ENCODE measurements at places on chromosomes 6 and 20.

- no peak for DNase-seq
Measured at GRCh38 chr6:2970753-2971419, 481 bp downstream of the SERPINB6 start.

- DNase-seq, result no peak
Measured at GRCh38 chr6:147564556-147564955, 56.1 kb downstream of the SAMD5 start.

DNA sequence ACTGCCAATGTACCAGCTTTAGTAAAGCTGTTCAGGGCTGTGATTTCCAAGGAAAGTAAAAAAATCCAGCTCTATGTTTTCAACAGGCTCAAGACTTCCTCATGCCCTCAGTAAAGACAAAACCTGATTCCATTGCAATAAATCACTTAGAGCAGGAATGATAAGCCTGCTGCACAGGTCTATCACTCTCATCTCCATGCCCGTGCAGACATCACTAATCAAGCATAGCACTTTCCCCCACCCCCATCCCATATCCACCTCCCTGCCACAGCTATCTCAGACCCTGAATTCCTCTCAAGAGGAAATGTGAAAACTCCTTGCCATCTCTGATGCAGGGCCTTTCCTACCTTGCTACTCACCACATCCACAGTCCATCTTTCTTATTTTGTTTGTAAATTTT, 554.9 kb downstream of the MAFB start:
- no peak for DNase-seq

GRCh38 chr6:91743756-91744155, 1156.9 kb upstream of the MAP3K7 start:
- DNase-seq, result no peak

DNA sequence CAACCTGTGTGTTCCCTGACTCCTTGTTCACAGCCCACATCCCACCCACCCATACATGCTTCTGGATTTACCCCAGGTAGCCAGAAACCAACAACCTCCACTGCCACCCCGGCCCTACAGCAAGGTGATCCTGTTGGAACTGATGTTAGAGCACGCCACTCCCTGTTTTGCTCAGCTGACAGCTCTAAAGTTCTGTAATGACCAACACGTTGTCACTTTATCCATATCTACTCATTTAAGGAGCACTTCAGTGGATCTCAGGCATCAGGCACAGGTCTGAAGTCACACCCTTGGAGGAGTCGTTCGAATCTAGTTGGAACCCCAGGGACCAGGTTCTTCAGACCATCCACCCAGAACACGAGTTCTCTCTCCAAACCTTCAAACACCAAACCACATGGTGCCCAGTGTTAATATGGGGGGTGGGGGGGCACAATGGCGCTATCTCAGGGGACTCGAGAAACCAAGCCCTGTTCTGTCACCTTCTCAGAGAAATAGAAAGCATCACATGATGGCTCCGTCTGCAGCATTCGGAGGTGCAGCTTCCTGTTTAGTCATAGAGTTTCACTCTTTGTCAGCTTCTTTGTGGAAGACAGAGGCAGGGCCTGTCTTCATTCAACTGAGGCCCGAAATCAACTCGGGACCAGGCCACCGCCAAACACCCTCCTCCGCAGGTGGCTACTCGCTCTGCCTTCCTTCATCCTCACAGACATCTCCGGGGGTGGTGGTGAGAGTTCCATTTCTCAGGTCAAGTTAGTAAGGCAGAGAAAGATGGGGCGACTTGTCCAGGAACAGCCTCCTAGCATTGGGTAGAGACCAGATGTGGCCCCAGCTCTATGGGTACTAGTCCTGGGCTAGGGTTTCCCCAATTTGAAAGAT, 142.2 kb downstream of the NFATC2 start:
- peak; percentile 53 for DNase-seq

DNA sequence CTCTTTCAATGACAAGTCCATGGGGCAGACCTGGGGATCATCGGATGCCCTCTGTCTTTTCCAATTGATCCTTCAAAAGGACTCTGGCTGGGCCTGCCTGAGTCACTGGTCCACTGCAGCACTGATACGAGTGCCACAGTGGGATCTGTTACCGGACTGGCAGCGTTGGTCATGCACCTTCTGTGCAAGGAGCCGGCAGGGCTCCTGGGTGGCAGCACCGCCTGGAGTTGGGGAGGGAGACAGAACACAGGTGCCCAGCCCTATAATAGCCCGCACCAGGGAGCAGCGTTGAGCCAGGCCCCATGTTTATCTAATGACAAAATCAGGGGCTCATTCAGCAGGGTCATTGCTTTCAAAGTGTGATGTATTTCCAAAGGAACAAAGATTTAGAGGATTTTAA, 64.2 kb upstream of the NXT1 start:
- DNase-seq, result no peak

- DNase-seq, result no peak
Measured at GRCh38 chr20:3135507-3136070, 24.1 kb downstream of the FASTKD5 start.

- DNase-seq, result no peak
Measured at GRCh38 chr6:52736145-52736544, 27.1 kb downstream of the GSTA2 start.

DNA sequence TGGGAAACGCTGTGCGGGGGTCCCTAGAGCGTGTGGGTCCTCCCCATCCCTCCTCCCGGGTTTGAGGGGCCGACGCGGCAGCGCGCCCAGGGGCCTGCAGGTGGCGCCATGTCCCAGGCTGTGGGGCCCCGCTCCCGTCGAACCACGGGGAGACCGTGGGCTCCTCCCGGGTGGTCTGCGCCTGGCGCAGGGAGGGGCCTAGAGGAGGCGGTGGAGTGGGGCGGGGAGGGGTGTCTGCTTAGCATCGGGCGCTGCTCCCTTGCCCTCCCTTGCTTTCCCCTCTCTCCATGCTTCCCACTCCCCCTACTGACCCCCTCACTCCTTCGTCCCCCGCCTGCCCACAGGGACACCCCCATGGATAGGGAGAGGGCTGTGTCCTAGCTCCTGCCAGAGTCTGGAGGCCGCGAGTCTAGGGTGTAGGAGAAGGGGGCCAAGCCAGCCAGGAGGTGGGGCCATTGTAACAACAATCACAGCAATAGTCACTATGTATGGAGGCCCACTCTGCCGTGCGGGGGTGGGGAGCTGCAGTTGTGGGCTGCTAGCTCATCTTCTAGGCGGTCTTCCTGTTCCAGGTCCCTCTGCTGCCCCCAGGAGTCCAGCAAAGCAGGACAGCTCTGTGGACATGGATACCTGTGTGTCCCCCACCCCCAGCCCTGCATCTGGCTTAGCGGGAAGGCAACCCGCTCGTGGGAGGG, 51.7 kb downstream of the CHMP4B start:
- DNase-seq, result peak; percentile 68

DNA sequence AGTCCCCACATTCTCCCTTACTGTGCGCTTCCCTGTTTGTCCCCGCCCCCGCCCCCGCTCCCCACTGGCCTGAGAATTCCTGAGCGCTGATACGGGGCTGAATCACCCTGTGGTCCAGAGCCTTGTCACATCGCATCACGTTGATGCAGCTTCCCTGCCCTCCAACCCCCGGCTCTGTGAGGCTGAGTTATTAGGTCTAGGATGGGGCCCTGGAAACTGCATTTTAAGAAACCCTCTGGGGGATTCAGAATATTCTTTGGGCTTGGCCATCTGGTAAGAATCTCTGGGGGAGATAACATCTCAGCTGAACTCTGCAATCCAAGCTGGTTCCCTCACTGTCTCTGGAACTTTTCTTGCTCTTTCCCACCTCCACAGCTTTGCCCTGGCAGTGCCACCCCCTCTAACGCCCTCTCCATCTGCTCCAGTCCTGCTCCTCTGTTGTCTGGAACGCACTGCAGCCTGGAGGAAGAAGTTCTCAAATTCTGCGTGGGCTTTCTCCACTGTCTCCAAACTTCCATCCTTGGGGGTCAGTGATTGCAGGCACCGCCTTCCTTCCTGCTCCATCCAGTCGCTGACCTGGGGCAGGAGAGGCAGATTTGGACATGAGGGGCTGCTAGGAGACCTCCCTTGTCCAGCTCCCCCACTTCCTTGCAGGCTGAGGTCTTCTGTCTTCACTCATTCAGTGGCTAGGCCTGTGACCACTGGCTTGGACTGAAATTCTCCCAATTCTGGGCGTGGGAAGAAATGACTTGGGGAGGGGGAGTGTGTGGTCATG, 42.6 kb downstream of the KIAA1755 start:
- DNase-seq, result no peak

GRCh38 chr6:89339565-89339964, 13.0 kb downstream of the UBE2J1 start:
- no peak for DNase-seq

DNA sequence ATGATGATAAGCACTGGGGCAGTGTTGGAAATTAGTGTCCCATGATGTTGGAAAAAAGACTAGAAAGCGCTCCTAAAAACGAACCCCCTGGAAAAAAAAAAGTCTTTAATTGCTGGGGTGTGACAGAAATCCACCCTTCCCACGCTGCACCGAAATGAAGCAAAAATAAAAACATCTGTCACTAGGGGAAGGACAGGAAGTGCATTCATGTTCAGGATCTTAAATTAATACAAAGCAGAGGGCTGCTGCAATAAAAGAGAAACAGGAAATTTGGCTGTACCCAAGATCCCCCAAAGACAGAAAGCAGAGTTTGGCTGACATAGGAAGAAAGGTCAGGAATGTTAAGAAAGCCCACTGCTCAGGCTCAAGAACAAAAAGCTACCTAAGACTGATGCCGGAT, 333.9 kb downstream of the TBC1D32 start:
- DNase-seq, result no peak

DNA sequence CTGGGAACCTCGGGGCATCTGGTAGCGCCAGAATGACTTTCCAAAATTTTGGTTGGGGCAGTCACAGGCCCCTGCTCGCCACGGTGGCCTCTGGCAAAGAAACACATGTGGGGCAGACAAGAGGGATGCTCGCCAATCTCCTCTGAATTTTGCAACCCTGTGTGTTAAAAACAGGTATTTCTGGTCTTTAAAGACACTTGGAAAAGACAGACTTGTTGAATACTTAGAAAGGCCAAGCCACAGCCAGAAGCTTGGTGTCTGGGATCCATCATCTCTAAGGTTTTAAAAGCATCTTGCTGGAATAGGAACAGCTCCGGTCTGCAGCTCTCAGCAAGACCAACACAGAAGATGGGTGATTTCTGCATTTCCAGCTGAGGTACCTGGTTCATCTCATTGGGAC, 31.2 kb downstream of the HLA-E start:
- no peak for DNase-seq

DNA sequence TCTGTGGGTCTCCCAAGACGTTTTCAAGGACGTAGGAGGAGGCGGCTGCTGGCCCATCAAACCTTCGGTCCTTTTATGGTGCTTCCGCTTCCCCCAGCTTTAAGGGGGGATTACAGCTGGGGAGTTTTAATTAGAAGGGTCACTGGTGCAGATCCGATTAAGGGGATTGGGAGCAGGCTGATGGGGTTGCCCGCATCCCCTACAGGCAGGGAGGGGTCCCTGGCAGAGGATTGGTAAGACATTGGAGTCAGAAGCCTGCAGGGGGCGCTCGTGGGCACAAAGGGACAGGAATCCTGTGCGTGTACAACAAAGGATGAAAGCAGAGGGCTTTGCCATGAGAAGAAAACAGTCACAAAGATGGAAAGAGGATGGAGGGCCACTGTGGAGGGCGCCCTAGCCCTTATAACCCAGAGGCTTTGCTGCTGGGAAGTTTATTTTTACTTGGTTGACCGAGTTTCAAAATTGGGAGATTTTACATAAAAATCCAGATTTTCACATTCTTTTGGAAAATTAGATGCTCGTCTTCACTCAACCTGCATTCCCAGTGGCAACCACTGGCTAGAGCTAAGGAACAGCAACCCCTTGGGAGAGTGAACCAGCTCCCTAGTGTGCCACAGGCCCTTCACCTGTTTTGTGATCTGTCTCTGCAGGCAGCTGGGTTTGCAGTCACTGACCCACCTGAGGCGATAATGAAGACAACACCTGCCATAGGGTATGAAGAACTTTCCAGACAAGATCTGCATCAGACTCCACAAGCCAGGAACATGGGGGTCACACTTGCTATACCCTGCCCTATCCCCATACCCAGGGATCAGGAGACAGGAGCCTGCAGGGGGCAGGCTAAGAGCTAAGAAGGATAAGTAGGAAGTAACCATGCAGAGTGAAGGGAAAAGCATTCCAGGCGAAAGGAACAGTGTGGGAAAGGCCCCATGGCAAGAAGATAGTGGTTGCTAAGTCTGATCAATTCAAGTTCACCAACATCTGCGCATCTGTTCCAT, 97.7 kb downstream of the KCNB1 start:
- DNase-seq, result peak; percentile 83

DNA sequence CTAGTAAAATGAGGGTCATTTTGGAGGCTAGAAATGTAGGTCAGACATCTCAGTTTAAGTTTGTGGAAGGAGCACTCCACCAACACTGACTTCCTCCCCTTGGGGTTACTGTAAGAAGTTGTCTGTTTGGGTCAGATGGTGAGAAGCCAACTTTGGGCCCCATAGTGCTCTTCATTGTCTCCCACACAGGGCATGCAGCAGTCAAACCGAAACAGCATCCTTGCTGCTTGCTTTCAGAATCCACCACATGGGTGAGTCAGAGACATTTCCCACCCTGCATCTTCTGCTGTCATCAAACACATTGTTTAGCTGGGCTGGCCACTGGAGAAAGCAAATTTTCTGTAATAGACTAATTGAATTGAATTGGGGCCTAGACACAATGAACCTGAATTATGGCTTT, 16.8 kb downstream of the IL17F start:
- DNase-seq, result no peak

DNA sequence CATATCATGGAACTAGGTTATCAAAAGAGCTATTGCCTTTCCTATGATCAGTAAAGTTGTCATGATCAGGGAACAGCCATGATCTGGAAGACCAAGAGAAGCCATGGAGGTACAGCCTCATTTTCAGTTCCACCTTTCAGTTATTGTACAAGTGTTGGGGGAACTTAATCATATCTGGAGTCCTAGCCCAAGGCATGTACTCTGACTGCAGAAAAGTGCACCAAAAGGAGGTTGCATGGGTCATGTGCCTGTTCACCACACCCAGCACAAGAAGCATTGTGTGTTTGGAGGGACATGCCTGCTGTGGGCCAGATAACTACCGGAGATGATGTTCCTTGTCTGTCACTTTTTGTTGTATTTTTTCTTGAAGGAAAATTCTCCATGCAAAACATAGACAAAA, 185.8 kb upstream of the MAN1A1 start:
- no peak for DNase-seq

- no peak for DNase-seq
Measured at GRCh38 chr6:144115219-144115618, 19.8 kb upstream of the SF3B5 start.

DNA sequence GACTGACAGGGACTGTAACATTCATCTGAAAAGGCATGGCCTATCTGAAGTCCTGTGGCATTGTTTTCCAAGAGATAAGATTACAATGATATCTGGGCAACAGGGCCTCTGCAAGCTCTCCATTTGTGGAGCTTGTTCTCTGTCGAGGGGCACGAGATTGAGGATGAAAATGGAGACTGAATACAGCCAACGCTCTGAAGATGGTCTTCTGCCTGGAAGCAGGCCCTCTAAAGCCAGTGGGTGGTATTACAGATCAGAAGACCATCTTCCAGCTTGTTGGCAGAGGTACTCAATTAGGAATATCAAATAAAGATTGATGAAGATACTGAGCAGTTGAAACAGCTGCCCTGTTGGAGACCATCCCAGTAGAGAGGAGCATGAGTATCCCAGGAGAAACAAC, 288.2 kb downstream of the CENPW start:
- DNase-seq, result peak; percentile 39

GRCh38 chr6:75244063-75244584, 523 bp upstream of the COX7A2 start:
- no peak for DNase-seq

Data from NAMALWA (cell line).